Activated naive CD4-positive, alpha-beta T cell (primary cell): ENCODE measurements at places on chromosomes 12 and 14.

GRCh38 chr12:13383379-13383778, 186.9 kb downstream of the EMP1 start:
- no peak for DNase-seq

GRCh38 chr12:110742096-110742717, 484 bp downstream of the PPP1CC start:
- DNase-seq: no peak

- no peak for DNase-seq
Measured at GRCh38 chr14:105313381-105314286, 914 bp upstream of the PACS2 start.

- DNase-seq: no peak
Measured at GRCh38 chr14:103444837-103445524, 59.8 kb downstream of the MARK3 start.

DNA sequence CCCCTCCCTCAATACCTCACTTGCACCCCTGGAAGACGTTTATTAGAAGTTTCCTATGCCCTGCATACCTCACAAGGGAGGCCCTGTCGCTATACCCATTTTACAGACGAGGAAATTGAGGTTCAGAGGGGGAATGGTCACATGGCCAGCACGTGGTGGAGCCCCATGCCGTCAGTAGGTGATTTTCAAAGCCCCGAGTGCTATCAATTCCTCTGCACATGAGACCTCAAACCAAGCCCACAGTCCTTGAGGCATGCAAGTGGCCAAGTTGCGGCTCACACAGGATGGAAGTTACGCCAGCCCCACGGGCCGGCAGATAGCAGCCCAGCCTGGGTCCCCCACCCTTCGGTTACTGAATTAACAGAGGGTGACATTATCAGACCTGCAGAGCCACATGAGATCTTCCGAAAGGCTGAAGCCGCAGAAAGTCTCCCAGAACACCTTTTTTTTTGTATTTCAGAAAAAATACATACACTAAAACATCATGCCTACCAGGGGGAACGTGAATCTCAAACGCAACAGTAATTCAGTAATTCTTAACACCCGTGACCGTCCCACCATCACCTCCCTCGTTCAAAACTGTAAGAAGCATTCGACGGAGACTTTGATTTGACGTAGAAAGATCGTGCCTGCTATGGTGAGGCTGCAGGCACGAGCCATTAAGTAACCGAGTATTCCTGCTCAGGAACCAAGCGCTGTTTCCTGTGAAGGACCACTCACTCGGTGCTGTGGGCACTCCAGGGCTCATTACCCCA, 129.0 kb downstream of the RFLNA start:
- no peak for DNase-seq

DNA sequence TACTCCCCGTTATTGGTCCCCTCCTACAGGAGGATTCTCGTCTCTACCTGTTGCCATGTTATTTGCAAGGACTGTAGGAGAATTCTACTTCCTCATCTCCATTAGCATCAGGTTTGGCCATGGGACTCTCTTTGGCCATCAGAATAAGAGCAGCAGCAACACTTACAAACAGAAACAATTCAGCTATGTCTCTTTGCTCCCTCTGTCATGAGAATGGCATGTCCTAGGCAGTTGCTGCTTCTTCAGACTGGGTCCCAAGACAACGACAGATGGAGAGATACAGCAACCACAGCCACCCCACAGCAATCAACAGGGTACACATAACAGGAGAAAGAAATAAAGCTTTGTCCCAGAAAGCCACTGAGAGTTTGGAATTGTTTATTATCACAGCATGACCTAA, 19.7 kb downstream of the SLC41A2 start:
- no peak for DNase-seq

- no peak for DNase-seq
Measured at GRCh38 chr12:67469666-67470065, 178.9 kb upstream of the DYRK2 start.

DNA sequence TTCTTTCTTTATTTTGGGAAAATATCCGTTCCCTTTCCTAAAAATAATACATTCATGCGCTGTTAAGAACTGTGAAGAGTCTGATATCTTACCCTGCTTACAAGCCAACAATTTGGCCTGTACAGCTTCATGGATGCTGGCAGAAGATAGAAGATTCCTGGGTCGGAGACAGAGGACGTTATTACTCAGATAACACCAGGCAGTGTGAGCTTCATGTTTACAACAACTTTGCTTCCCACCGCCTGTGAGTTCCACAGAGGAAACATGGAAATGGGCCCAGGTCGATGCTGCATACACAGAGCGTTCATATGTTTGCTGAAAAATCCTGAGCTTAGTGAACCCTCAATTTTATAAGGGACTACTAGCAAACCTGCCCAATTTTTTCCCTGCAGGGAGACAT, 705.6 kb upstream of the SEL1L start:
- no peak for DNase-seq

GRCh38 chr14:34668111-34668510, 38.2 kb upstream of the SNX6 start:
- DNase-seq: no peak
